ENCODE measurements at places on chromosomes 2 and 18. TPM values are rescaled to one million over a fixed set of nuclear protein-coding genes. Genes with fewer than 3 reads are reported as not detected.

DNA sequence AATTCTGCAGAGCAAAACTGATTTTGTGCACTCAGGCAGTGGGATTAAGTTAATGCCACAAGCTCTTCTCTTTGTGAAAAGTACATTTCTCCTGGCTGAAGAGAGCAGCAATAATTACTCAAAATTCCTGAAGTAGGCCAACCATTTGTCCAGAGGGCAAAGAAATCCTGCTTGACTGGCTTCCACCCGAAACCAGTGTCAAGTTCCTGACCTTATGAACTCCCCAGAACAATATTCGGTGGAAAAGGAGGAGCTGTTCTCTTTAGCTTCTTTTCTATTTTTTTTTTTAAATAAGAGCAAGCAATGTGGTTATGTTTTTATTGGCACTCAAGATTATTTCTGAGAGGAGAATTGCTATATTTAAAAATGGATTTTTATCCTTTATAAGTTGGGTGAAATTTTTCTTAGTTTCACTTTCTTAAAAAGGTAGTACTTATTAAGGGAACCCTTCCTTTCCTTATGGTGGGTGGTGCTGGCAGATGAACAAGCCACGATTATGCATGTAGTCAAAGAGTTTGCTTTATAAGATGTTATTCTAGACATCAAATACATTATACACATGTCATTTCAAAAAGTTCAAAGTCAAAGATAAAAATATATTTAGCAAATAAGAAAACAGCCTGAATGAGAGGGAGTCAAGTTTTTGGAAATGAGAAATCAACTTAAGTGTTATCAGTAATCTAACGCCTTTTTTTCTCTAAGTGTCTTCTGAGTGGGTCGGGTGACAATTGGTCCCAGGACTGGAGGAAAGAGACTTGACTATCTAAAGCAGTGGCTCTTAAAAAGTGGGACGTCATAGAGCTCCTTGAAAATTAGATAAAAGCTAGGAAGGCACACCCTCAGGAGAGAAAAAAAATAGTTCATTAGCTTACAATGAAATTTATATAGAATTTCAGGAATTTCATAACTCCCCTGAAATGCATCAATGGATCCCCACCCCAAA, 194.5 kb downstream of the IKZF2 start:
- DNase-seq, result no peak

DNA sequence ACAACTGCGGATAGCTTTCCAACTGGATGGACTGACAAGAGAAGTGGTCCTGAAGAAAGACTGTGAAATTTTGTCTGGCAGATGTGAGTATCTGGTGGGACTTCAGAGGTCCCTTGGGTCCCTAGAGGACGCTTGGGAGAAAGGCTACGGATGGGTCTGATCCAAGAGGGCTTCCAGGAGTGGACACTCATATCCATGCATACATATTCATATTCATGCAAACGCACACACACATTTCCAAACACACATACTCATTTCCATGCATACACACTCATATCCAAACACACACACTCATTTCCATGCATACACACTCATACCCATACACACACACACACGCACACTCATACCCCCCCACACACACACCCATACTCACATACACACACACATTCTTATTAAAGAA, 200.2 kb upstream of the DDX18 start:
- DNase-seq, result no peak

DNA sequence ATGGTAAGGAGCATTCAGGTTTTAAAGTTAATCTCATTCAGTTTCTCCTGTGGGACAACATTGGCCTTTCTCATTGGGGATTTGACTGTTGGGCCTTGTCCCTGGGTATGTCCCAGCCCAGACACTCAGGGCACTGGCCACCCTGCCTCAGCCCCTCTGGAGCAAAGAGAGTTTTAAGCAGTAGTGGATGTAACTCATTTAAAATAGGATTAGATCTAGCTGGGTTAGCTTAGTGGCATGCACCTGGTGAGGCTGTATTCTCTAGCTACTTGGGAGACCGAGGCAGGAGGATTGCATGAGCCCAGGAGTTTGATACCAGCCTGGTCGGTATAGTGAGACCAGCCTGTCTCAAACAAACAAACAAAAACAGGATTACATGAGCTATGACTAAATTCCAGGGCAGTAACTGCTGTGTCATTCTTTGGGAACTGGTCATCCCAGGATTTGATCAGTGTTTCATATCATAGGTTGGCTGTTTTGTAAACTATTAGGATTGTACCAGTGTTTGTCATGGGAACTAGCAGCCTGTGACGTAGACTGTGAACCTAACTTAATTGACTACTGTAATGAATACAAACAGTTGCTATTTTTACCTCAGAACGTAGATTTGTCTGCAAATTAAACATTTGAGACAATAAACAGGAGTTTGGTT, 12.5 kb downstream of the INPP4A start:
- DNase-seq, result peak; percentile 38

- no peak for DNase-seq
These were observed 199.6 kb downstream of the PHLPP1 start for GRCh38 chr18:62914871-62915392.

DNA sequence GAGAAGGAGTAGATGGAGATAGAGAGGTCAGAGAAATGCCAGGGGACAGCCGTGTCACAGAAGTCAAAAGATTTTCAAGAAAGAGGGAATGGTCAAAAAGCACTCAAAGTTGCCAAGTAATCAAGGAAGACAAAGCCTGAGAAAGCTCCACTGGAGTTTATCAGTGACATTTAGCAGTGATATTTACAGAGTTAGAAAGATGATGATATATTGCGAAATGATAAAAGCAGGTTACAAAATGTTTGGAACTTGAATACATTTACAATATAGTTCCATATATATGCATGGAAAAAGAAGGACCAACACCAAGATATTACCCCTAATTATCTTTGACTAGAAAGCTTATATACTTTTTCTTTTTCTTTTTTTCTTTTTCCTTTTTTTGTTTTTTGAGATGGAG, 20.4 kb downstream of the ZNF2 start:
- DNase-seq, result no peak

GRCh38 chr2:220705678-220706077, 866.4 kb downstream of the EPHA4 start:
- no peak for DNase-seq

DNA sequence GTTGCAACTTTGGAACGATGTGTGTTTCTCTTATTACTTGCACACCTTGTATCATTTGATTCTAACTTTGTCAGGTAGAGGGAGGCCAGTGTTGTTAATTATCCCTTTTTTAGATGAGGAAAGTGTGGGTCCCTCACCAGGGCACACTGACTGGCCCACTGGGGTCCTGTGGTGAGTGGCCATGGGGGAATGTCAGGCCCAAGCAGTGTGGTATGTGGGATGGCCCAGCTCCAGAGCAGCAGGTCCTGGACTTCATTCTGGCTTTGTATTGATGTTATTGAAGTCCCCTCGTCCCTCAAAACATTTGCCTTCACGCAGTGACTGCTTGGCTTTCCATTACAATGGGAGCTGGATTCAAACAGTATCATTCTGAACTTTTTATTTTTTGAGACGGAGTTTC, 11.7 kb downstream of the NCK2 start:
- DNase-seq, result no peak

DNA sequence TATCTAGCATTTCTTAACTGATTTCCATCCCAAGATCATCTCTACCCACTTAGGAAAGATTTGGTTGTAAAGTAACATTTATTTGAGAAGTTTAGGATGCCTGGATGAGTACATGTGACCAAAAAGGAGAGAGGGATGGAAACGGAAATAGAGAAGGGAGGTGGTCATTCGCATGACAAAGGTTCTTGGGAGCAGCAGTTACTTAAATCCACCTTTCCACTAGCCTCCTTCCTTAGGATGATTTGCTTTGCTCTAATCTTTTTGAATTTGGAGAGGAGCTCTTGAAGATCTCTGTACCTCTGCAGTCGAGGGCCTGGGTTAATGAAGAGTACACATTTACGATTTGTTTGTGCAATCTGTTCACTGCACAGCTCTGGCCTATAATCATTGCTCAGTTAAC, 623.5 kb downstream of the EPHA4 start:
- DNase-seq, result no peak

CHST9 gene
- total RNA-seq, result 0.90 TPM

DNER gene
- total RNA-seq, result 28.4 TPM

NEUROD1 gene
- not detected for total RNA-seq

PAX3 gene
- total RNA-seq, result 0.24 TPM

ITGAV gene
- total RNA-seq, result 79.8 TPM

UGT1A10 gene
- not detected for total RNA-seq

CDCA7 gene
- total RNA-seq, result not detected

TXNDC2 gene
- total RNA-seq, result not detected

REG3G gene
- not detected for total RNA-seq

TSPYL6 gene
- total RNA-seq, result not detected

ZDBF2 gene
- 10.6 TPM for total RNA-seq

NEB gene
- 136 TPM for total RNA-seq

ZBTB7C gene
- total RNA-seq, result 1.8 TPM

All from right atrium auricular region (tissue), 2 donors.